ENCODE measurements at places on chromosomes 1 and 21.

- no peak for DNase-seq
Measured at GRCh38 chr1:28343405-28343804, 14.6 kb downstream of the MED18 start.

DNA sequence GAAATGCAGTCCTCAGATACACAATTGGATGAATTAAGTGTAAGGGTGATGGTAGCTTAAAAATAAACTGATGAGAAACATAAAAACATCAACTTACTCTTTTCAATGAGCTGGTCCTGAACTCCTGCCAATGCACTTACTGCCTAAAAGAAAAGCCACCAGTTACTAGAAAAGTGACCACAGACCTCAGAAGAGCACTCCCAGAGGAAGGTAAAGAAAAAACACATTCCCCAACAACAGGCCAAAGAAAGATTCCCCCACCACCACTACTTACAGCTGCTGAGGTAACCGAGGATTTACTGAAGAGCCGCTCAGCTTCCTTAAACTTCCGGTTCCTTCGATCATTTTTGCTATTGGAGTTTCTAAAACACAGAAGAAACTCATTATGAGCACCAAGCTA, 5.4 kb downstream of the MEAF6 start:
- DNase-seq = no peak

DNA sequence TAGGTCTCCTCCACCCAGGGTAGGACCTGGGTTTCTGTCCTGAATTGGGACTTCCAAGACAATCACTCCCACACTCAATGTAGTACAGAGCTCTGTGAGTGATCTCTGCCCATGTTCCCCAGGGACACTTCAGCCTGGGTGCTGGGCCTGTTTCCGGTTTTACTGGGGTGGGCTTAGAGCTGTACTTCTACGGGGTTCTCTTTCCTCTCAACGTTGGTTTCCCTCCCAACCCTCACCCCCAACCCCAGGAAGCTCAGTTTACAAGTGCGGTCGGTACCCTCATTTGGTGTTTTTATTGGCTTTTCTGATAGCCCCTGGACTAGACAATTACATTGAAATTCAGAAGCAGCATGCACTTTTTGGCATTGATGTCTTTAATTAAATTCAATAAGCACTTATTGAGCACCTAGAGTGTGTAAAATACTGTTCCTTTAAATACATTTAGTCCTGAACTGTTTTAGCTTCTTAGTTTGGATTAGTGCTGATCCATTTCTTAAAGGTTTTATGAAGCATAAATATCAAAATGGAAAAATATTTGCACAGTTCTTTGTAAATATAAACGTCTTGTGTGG, 542 bp upstream of the XPR1 start:
- DNase-seq = no peak

DNA sequence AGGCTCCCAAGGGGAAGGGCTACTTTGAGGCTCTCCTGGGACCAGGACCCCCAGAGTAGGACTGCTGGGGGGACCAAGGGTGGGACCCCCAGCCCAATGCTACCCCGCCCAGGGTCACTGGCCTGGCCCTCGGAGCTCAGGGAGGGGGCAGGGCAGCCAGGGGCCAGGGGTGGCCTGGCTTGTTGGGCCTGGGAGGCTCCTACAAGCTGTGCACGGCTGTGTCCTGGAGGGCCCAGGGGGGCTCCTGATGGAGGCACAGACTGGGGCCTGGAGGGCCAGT, 2.2 kb downstream of the HES4 start:
- no peak for DNase-seq

GRCh38 chr1:152448095-152448494, 34.0 kb upstream of the CRNN start:
- DNase-seq = no peak

DNA sequence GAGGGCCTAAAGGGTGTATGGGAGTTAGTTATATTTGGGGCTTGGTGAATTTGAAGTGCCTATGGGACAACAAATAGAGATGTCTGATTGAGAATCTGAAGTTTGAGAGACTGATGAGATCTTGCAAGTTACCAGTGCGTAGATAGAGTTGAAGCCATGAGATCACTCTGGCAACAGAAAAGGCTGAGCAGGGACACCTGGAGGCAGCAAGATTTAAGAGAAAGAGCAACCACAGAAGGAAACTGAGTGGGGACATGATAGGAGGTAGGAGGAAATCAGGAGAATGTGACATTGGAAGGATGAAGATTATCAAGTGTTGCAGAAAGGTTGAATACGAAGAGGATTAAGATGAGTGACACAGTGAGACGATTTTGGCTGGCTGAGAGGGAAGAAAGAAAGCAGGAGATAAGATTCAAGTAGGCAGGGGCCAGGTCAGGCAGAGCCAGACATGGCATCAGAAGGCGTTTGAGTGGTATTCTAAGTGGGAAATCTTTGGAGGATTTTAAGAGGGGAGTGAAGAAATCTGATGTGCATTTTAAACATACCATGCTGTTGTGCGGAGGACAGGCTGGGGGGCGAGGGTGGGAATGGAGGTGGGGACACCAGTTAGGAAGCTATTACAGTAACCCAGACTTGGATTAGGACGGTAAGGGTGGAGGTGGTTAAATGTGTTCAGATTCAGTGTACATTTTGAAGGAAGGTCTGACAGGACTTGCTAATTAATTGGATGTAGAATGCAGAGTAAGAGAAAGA, 3.0 kb upstream of the MPL start:
- DNase-seq = no peak

GRCh38 chr1:221715321-221716169, 26.3 kb downstream of the DUSP10 start:
- DNase-seq = no peak

DNA sequence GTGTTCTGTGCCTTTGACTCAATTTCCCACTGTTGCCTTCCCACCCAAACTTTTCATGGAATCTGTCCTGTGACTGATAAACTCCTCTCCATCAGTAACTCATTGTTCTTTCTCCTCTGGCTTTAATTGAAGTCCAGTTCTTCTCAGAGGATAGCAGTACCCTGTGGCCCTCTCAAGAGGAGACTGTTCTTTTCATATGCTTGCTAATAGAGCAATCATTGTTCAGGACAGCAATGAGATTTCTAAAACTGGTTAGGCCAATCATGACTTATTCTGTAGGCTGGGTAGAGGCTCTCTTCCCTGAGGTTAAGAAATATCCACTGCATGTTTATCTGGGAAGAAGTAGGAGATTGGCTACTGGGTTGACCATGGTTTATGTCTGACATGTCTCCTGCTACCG, 98.8 kb downstream of the CHD1L start:
- DNase-seq = no peak

GRCh38 chr1:66517959-66518358, 16.0 kb upstream of the SGIP1 start:
- no peak for DNase-seq

GRCh38 chr1:108897865-108898720, 21.3 kb downstream of the GPSM2 start:
- no peak for DNase-seq

DNA sequence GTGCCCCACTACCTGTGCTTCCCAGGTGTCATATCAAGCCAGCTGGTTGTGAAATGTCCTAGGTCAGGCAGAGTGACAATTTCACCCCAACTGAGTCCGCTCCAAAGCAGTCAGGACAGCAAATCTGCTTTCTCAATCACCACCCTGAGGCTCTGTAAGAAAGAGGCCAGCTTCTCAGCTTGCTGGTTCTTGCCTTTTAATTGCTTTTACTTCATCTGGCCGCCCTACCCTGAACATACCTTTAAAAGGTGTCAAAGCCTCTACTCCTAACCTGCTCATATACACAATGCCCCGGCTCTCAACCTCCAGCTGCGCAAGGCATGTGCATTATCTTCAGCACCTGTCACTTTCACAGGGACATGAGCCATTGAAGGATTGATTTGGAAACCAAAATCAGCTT, 581.6 kb downstream of the NPHP4 start:
- DNase-seq = no peak

- DNase-seq = no peak
Measured at GRCh38 chr1:43990271-43991199, 864 bp upstream of the CCDC24 start.

GRCh38 chr1:46652321-46653100, 15.7 kb downstream of the ATPAF1 start:
- no peak for DNase-seq

GRCh38 chr1:244111027-244111426, 59.9 kb downstream of the ZBTB18 start:
- DNase-seq = no peak

GRCh38 chr1:43822040-43822690, 111.4 kb upstream of the ARTN start:
- no peak for DNase-seq

DNA sequence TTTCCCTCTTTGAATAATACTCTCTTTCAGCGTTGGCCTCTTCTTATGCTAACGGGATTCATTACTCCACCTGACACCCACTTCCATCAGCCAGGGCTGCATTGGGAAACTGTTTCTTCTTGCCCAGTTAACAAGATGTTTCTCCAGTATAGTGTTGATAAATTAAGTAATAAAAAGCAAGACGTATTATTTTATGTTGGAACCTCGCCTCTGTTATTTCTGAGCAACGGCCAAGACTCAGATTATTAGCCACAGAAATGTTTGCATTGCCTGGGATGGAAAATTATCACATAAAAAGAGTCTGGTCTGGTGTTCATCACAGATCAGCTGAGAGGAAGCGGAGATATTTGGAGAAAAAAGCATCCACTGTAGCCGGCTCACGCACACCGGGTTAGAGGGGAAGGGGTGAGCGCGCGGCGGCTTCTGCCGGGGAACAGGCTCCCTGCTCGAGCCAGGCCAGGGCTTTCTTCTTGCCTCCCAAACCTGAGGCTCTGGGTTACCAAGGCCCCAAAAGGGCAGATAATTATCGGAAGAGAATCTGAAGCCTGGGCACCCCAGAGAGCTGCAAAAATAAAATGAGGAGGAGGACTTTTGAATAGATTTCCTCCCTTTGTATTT, 189.5 kb downstream of the PRDM16 start:
- no peak for DNase-seq

DNA sequence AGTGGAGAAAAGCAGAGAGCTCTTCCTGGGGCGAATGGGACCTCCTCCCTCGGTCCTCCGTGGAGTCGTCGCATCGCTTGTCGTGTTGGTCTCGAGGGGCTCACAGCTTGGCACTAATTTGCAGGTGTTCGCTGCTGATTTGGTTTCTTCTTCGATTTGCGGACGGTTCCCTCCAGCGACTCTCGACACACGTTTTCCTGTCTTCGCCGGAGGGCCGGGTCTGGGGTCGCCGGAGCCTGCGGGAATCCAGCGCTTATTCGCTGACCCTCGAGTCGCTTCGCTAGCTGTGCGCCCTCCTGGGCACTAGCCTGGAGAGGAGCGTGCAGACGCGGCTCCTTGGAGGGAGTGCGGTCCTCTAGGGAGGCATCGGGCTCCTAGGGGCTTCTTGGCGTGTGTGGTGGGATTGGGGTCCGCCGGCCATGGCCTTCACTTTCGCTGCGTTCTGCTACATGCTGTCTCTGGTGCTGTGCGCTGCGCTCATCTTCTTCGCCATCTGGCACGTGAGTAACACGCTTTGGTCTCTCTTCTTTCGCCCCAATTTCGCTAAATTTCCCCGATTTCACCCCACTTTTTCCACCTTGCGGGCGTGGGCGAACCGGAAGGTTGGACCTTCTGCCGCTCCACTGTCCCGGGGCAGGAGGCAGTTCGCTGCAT, 766 bp downstream of the CNIH3 start:
- DNase-seq = no peak

DNA sequence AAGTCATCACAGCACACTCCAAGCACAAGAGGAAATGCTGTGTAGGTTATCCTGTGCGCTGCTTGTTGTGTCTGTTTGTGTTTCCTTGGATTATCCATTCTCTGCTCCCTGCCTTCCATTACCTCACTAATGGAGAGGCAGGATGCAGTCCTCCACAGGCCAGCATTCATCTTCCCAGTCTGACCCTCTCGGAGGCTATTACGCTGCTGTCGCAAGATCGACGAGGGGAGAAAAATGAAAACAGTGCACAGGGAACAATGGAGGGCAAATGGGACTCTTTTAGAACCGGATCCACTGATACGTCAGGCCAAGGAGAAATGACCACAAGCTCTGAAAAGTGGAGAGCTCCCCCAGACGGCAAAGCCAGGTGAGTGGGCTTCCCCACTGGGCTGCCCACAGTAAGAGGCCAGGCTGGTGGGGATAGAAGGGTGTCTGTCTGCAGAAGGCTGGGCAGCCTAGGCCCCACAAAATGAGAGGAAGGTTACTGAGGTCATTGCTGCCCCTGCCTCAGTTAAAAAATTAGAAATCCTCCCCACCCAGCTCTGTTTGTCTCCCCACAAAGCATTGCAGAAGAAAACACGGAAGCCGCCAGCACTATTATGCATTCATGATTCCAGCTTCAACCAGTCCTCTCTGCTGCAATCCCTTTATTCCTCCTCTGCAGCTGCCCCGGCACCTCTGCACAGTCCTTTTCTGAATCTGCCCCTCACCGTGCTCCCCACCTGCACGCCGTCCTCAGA, 21.7 kb downstream of the LRRN2 start:
- no peak for DNase-seq

GRCh38 chr1:52032124-52032784, 1.4 kb downstream of the KTI12 start:
- no peak for DNase-seq

DNA sequence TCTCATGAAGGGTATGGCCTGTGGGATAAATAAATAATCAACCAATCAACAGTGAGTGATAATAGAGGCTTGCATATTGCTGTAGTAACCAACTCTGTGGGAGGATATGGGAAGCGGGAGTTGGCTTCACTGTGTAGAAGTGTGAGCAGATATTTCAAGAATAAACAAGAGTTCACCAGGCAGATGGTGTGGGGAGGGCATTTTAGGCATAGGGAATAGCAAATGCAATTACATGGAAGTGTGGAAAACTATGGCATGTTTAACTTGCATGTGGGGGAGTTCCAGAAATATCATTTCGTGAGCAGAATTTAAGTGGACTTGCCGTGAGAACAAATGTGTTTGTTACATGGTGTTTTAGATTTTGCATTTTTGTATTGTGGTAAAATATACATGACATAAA, 95.2 kb downstream of the SPATA46 start:
- DNase-seq = no peak

- peak; percentile 48 for DNase-seq
Measured at GRCh38 chr1:226674892-226675714, 64.0 kb downstream of the ITPKB start.

DNA sequence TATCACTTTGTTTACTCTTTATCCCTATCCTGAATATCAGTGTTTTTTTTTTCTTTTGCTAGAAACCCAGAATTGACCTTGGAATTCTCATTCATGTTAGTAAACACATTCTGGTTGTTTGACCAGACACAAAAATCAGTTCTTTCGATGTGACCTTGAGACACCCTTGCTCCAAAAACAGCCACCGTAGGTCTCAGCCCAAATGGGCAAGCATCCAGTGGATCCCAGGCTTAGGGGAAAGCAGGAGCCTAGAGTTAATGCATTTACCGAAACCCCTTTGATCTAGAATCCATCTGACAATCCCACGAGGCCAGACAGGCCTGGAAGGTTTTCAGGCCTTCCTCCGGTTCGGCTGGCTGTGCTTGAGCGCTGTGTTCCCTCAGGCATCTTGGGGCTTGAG, 47.6 kb downstream of the IRF2BP2 start:
- no peak for DNase-seq

All from stimulated activated CD8-positive, alpha-beta memory T cell treated with anti-CD3 and anti-CD28 coated beads, Interleukin-2, amount 100 ng/mL, for 48 hours (primary cell).